ENCODE measurements at places on chromosomes 11 and 22.

DNA sequence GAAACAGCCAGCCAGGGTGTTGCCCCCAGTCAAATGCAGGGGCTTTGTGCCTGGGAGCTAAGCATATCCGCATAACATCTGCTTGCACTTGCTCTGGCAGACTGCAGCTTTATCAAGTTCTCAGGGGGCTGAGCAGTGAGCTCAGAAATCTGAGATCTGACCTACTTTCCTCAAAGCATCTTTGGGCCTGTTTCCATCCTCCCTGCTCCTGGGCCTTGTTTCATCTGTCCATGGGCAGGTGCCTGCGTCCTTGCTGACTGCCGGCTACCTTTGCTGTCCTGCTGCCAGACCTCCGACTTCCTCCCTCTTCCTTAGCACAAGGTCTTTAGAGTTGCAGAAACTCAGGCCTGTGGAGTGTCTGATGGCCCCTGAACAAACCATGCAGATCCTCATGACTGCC, 131.2 kb upstream of the B3GAT1 start:
- no peak for DNase-seq

DNA sequence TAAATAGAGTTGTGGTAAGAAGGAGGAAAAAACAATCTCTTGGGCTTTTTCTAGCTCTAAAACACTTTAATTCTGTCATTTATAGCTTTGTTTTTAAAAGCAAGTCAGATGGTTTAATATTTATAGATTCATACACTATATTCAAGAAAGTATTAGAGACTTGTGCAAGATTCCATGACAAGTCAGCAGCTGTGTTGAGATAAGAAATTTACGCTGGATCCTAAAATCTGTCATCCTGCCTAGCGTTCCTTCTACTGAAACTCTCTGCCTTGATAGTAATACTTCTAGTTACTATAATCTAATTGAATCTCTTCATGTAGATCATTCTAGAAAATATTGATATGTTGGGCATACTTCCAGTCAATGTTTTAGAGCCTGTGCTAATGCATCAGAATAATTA, 721.8 kb downstream of the CNTN5 start:
- no peak for DNase-seq

- DNase-seq: no peak
Observed at GRCh38 chr11:44162662-44163061, 67.2 kb downstream of the EXT2 start.

DNA sequence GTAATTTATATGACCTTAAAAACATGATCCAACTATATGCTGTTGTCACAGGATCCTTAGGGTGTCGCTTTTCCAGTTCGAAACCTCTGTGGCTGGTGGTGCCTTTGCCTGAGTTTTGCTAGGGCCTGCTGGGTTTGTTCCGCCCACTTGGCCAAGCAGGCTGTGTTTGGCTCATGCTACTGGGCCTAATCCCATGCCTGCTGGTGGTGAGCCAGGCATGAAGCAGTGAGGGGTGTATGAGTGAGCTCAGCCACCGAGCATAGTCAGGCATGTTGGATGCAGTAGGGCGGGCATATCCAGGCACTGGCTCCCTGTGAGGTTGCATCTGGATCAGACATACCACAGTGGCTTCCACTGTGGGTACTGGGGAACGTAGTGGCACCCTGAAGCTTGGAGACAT, 16.3 kb downstream of the NPAT start:
- DNase-seq: no peak

DNA sequence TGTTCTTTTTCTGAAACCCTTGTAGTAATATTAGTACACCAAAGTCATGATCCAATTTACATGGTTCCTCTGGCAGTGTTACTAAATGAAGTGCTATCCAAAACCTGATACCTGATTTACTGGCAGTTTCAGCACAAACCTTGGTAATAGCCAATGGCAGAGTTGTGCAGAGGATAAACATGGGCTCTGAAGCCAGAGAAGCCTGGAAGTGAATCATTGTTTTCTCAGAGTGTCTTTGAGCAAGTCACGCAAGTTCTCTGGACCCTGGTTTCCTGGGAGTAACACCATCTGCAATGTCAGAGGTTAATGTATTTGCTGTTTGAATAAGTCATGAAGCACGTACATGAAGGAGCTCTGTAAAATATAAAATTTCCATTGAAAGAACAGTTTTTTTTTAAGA, 222.3 kb upstream of the NARS2 start:
- peak; percentile 88 for DNase-seq

DNA sequence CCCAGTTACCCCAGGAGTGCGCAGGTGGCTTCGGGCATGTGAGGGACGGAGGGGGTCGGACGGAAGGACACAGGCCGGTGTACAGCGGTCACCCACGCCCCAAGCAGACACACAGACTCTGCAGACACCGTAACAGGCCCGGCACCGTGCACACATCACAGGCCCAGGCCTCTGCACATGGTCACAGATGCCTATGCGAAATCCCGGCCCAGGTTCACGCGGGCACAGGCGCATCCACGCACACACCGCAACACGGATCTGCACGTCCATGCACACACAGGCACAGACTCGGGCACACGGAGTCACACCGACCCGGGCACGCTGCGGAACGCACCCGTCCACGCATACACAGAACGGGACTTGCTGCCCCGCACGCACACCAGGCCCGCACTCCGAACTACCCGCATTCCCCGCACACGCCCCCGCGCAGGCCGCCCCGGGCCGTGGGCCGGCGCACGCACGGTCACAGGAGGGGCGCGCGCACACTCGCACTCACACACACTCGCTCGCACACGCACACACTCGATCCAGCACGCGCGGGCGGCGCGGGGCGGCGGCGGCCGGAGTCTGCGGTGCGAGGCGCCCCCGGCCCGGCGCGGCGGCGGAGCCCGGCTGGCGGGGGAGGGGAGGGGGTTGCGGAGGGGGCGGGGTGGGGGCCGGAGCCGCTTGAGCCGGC, at the start of gene MGAT3:
MGAT3 (plus strand) TSS at position 491 of the 676 bp plus-strand sequence. CDS start 30,336 bp downstream, outside the sequence.
- DNase-seq: no peak

GRCh38 chr11:108886660-108887009, 221.8 kb downstream of the DDX10 start:
- DNase-seq: no peak

GRCh38 chr11:78926633-78927338, 352.1 kb upstream of the NARS2 start:
- peak; percentile 0 for DNase-seq

- peak; percentile 29 for DNase-seq
Observed at GRCh38 chr11:35714882-35715627, 52.5 kb downstream of the TRIM44 start.

- DNase-seq: no peak
Observed at GRCh38 chr11:20459865-20460264, 72.3 kb downstream of the PRMT3 start.

- DNase-seq: no peak
Observed at GRCh38 chr11:119742263-119742861, 13.4 kb upstream of the NECTIN1 start.

DNA sequence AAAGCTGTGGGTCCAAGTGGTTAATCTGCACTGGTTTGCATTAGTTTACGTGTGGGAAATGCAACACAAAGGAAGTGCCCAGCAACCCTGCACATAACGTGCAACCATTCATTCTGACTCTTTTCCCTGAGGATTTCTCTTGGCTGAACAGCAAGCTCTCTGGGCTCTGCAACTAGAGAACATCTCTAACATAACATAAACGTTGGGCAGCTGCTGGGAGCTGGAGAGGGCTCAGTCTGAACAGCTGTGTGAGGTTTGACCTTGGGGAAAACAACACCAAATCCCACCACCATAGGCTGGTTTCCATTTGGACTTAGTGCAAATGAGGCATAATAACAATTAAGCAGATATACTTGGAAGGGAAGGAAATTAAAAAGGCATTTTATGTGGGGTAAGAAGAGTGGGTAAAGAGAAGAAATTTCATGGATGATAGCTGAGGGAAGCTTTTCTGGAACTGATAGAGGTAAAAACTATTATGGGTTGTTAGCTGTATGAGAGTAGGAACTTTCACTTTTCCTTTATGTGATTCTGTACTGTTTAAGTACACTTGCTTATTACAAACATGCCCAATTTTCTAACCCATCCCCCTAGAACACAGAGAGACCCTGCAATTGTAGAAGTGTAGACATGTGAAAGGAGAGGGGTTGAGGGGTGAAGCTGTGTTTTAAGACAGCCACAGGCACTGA, 76.2 kb downstream of the SNX19 start:
- DNase-seq: no peak

DNA sequence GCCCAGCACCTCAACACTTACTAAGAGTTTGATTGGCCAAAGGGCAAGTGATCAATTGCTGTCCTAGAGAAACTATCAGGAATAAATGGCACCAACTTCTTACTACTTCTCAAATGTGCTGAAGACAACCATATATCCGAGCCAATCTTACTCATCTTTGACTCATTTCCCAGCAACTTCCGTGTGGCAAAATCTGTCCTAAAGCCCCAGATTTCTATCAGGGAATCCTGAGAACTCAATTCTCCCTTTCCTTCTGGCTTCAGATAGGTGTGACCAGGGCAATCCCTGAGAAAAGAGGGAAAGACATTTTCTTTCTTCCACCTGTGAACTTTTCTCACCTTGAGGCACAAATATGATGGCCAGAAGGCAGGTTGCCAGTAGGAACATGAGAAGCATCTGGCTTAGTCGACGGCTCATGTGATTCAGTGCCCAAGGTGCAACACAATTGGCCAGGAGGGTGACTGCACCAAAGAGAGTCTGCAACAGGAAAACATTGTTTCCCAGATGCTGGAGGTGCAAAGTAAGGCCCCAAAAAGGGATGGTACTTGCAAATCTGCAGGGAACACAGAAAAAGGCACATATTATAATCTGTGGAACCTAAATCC, 21.8 kb upstream of the SLC22A24 start:
- no peak for DNase-seq

DNA sequence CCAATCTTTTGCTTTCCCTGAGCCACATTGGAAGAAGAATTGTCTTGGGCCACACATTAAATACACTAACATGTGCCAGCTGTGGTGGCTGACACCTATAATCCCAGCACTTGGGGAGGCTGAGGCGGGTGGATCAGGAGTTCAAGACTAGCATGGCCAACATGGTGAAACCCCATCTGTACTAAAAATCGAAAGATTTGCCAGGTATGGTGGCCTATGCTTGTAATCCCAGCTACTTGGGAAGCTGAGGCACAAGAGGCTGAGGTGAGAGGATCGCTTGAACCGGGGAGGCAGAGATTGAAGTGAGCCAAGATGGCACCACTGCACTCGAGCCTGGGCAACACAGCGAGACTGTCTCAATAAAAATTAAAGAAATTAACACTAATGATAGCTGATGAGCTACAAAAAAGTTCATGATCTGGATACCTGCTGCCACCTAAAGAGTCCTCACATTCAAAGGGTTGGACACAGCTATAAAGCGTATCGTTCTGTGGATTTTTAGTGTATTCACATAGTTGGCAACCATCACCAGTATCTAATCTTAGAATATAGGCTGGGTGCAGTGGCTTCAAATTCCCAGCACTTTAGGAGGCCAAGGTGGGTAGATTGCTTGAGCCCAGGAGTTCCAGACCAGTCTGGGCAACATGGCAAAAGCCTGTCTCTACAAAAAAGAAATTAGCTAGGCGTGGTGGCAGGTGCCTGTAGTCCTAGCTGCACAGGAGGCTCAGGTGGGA, 3.4 kb upstream of the LDHC start:
- no peak for DNase-seq

DNA sequence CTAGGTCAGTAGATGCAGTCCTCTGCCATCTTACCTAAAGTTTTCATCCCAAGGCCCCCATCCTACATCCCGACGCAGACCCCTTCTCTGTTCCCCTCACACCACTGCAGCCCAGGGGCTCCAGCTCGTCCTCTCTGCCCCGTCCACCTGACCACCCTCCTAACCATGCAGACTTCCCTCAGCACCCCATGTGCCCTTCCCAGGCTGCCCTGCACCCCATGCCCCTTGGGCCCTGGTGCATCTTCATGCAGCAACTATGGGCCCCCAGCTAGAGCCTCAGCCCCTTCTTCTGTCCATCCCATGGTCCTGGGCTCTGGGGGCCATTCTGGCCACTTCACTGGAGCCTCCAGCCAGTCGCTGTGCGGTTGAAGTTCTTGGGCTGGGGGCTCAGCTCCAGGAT, 2.9 kb downstream of the PRR33 start:
- DNase-seq: no peak

DNA sequence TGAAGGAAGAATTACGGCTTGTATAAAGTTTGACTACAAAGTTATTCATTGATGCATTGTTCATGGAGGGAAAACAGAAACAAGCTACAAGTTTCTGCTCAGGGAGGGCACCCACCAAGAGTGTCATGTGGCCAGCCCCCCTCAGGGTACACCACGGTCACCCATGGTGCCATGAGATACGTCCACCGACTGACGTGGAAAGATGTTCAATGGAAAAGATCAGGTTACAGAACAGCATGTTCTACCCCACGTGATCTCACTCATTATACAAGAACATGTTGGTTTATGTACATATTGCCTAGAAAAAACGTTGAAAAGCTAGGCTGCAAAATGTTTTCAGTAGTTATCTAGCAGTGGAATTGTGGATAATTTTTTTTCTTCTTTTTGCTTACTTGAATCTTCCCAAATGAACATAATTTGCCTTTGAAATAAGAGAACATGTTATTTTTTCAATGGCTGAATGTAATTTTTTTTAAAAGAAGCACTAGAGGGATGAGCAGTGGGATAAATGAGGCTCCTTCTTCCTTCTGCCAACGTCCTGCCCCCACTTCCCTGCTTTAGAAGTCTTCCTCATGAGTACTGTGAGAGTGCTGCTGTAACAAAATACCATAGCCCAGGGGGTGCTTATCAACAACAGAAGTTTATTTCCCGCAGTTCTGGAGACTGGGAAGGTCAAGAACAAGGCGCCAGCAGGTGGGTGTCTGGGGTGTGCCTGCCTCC, 22.5 kb downstream of the RCN1 start:
- DNase-seq: no peak

DNA sequence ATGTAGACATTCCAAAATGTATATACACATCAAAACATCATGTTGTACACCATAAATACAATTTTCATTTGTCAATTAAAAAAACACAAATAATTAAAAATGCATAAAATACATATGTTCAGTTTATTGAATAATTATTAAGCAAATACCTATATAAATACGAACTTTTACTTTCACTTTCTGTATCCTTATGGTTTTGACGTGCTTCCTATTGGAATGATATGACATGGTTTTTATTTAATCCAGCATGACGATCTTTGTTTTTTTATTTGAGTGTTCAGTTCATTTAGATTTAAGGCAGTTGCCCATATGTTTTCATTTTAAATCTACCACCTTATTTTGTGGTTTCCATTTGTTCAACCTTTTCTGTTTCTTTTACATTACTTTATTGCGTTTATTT, 198.3 kb upstream of the PLET1 start:
- no peak for DNase-seq

DNA sequence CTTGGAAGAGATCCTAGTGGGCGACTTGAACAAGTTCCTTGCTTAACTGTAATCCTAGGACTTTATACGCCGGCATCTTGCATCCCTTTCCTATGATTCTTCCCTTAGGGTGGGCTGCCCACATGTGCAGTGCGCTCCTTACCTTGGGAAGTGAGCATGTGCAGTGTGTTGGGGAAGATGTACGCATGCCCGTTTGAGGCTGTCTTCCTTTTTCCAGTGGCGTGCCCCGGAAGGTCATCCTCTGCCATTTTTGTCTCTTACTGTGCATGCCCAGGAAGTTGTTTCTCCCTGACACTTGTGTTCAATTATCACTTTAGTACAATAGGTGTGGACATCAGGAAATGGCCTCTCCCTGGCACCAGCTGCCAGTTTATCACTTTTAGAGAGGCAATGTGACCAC, 936.5 kb downstream of the TBC1D22A start:
- DNase-seq: no peak

All from AG04449 (cell line).